Hematopoietic multipotent progenitor cell treated with erythropoietin and hydrocortisone succinate and interleukin-3 and kit ligand, for 17 days (in vitro differentiated cells): ENCODE measurements at places on chromosomes 5 and 9.

GRCh38 chr5:106784846-106785245 lies 885.9 kb downstream of the EFNA5 start:
- no peak for DNase-seq

DNA sequence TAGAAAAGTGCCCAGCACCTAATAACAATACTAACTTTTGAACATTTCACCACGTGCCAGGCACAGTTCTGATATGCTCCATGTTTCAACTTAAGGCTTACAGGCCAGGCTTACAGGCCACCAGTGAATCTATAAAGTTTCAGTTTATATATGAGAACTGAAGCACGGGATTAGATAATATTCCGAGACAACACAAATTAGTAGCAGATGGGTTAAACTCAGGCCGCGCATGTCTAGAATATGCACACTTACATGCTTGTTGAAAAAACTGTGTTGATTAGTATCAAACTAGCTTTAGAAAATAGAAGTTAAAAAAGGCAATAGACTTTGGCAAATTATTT lies 587.9 kb downstream of the MTRR start:
- DNase-seq = no peak

DNA sequence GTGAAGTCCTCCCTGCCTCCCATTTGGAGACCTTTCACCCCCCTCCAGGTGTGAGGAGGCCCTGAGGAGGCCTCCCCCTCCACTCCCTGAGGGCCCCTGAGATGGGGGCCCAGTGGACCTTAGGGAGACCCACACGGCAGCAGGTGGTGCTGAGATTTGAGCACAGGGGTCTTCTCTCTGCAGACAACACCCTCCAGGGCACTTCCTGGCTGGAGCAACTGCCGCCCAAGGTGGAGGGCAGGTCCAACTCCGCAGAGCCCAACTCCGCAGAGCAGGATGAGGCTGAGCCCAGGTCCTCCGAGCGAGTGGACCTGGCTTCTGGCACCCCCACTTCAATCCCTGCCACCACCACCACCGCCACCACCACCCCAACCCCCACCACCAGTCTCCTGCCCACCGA lies 27.0 kb downstream of the OLFML2A start:
- no peak for DNase-seq

- no peak for DNase-seq
Measured at GRCh38 chr5:7873216-7873615, 4.3 kb downstream of the MTRR start.

GRCh38 chr9:137918331-137919094 lies 40.9 kb downstream of the CACNA1B start:
- no peak for DNase-seq

- DNase-seq = no peak
Measured at GRCh38 chr5:150779397-150780186, 1.0 kb downstream of the SMIM3 start.

GRCh38 chr5:151264113-151264512 lies 11.1 kb downstream of the GM2A start:
- no peak for DNase-seq

DNA sequence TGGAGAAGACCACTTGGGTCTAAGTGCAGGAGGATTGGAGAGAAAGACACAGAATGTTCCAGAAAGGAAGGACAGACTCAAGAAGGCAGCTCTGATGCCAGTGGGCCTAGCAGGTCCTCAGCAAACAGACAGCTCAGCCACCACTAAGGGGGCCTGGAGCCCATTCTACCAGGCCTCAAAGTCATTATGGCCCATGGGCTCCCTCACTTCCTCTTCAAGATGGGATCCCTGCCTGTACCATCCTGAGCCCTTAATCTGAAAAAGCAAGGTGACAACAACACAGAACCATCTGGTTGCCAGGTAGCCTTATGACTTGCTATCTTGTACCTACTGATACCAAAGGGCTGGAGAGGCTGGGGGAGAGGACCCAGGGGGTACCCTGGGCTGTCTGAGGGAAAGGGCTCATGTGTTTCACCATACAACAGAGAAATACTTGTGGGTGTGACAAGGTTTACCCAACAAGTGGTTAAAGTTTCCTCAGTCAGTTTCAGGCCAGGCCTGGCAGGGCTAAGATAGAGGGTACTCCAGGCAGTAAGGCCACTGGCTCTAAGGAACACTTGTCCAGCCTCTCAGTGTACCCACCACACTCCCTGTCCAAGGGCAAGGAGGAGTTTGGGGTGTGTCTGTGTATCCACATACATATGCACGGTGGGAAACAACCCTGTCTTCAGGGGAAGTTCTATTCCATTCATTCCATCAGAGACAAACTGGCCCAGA lies 30.7 kb downstream of the TCF7 start:
- DNase-seq = no peak

DNA sequence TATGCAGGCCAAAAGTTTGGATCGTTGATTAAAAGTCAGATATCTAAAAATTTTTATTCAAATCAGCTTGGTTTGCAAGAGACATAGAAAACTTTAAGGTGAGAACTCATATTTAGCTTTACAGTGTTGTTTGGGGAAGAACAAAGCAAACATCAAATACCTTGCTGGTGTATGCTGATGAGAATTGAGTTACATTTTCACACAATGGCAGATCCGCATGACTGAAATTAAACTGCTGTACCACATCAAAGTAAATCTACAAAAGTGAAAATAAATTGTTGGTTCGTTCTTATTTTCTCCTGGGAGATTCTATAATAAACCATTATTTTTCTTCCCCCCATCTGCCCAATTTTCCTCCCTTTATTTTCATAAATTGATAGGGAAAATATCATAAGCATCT lies 198.2 kb upstream of the PCSK5 start:
- no peak for DNase-seq

- no peak for DNase-seq
Measured at GRCh38 chr9:107142896-107143603, 140.0 kb upstream of the RAD23B start.

DNA sequence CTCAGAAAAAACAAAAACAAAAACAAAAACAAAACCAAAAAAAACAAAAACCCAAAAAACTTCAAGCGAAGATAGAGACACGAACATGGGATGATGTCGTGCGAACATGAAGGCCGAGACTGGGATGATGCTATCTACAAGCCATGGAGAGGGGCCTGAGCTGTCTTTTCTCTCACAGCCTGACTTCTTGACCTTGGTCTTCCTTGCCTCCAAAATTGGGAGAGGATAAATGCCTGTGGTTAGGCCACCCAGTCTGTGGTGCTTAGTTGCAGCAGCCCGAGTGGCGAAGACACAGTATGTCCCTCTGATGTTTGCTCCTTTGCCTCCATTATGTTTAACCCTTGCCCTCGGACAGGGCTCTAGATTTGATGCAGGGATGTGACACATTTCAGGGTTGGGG lies 130.4 kb upstream of the BASP1 start:
- DNase-seq = no peak

DNA sequence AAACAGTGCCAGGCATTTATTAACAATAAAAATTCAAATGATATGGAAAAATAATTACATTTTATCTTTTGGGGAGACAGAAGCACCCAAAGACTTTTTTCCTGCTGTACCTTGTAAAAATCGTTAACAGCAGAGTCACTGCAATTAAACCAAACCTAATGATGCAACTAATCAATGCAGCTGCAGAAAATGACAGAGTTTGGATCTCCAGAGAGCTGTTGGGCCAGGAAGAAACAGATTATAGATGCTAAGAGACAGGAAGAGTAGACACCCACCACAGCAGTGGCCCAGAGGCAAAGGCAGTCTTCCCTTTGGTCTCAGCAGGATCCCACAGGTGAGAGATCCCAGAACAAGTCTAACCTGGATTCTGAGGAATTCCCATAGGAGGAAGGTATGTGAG lies 53.0 kb downstream of the SPOCK1 start:
- no peak for DNase-seq

DNA sequence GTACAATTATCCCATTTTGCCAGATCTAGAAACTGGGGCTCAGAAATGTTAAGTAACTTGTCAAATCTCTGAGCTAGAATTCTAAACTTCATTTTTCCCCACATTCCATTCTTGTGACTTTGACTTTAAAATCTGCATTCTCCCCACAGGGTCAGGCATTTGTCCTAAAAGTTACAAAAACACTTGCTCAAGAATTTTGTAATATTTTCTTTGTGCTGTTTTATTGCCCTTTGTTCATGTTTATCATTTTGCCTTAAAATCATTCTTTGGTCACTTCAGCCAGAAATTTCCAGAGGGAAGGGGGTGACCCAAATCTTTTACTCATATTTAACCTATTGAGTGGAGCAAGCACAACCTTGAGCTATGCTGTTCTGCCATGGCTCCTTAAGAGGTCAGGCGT lies 120.1 kb upstream of the CCL21 start:
- no peak for DNase-seq

- no peak for DNase-seq
Measured at GRCh38 chr9:96612105-96612965, 7.3 kb downstream of the CDC14B start.

- DNase-seq = no peak
Measured at GRCh38 chr9:12516573-12516972, 176.6 kb upstream of the TYRP1 start.

DNA sequence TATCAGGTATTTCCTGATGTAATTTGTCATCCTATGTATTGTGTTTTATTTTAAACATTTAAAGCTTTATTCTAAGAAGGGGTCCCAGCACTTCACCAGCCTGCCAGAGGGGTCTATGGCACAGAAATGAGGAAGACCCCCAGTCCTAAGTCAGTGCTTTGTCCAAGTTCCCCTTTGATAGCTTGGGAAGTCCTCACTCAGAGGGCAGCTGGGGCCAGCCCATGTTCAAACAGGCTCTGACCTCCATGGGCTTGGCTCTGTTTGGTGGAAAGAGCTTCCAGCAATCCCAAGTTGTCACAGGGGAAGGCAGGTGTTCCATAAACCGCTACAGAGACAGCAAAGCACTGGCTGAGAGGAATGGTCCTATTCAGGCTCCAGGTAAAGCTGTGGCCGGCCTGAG lies 26.6 kb upstream of the AKNA start:
- DNase-seq = no peak

GRCh38 chr9:93567271-93567959 lies 9.0 kb upstream of the PHF2 start:
- no peak for DNase-seq

GRCh38 chr5:68436686-68437520 lies 221.3 kb downstream of the PIK3R1 start:
- no peak for DNase-seq

GRCh38 chr5:124747791-124748686 lies 1.6 kb upstream of the ZNF608 start:
- DNase-seq = no peak

DNA sequence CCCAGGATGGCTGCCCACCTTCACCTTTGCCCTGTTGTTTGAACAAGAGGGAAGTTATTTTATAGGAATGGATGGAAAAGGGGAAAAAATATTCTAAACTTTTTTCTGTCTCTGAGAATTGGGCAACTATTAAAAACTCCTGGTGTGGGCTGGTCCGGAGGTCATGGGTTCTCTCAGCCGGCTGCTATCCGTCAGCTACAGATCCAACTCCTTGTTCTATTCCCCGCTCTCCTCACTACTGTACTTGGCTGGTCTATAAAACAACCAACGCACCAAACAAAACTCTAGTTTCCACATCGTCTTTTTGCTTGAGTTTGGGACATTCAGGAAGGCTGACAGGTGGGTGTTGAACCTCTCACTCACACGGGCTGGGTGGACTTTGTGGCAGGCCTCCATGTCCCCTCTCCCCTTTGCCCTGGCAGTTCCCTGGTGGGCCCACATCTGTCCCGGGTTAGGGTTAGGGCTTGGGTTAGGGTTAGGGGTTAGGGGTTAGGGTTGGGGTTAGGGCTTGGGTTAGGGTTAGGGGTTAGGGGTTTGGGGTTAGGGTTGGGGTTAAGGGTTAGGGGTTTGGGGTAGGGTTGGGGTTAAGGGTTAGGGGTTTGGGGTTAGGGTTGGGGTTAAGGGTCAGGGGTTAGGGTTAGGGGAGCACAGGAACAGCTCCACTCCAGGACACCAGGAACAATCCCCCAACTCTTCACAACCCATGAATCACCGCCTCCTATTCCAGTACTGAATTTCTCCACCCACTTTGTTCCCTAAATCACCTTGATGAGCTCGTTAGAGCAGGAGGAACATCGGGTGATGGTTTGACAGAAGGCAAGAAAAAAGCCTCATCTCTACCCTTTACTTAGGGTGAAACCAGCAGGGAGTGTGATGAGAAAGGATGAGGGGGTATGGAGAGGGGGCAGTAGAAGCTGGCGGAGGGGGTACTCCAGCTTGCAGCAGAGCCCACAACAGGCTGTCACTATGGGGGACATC lies 302.1 kb upstream of the IRX4 start:
- DNase-seq = no peak

DNA sequence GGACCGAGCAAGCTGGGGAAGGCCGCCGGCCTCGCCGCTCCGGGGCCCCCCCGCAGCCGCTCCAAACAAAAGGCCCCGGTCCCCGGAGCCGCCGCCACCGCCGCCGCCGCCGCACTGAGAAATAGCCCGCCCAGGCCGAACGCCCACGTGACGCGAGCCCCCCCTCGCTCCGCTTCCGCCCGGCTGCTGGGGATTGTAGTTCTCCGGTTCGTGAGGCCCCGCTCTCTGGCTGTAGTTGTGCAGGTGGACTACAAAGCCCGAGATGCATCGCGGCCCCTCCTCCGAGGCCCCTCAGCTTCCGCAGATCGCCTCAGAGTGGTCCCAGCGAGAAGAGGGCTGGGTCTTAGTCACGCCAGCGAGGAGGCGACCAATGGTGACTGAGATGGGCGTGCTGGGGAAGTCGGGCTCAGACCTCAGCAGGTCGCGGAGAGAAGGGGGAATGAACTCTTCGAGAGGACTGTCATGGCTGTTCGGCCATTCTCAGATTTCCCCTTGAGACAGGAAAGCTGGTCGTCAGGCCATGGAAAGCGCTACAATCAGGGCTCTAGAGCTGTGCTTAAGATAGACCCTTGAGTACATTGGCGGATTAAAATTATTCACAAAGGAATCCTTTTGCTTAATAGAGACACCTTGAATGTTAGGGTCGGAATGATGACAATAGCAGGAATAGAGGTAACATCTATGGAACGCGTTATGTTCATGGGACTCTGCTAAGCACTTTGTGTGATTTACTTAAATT lies 489 bp upstream of the PANK3 start:
- peak; percentile 94 for DNase-seq

- DNase-seq = no peak
Measured at GRCh38 chr5:115577741-115578140, 24.5 kb downstream of the TICAM2 start.

DNA sequence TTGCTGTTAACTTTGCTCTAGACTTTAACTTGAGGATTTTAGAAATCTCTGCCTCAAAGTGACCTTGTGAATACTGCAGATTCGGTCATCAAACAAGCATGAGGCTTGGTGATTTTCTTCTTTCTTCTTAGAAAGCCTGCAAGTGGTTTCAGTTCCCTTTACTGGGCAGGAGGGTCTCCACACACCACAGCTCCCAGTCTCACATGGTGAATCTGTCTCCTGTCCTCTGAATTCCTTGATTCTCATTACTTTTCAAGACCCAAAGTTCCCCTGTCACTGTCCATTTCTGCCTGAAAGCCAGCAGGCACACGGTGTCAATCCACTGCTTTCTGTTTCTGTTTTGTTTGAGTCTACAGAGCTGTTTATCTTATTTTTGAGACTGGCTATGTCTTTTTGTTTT lies 14.1 kb downstream of the HSPB3 start:
- DNase-seq = no peak

GRCh38 chr9:28598408-28598807 lies 1025.1 kb upstream of the C9orf72 start:
- no peak for DNase-seq

DNA sequence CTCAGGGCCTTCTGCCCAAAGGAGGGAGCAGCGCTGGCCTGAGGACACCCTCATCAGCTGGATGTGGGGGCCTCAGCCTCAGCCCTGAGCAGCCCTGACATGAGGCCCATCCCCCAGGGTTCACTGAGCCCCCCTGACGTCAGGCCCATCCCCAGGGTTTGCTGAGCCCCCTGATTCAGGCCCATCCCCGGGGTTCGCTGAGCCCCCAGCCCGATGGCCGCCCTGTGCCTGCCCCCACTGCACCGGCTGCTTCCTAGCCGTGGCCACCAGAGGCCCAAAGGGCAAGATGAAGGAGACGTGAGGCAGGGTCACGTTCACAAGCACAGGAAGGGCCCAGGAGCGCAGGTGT lies 19.5 kb upstream of the NSMF start:
- DNase-seq = no peak
